ENCODE measurements at places on chromosomes 16 and 17.

- DNase-seq: no peak
Measured at GRCh38 chr17:42900460-42901331, at the start of gene G6PC1. G6PC1 (plus strand) TSS chr17:42900799; CDS start chr17:42900877, 78 bp downstream.

DNA sequence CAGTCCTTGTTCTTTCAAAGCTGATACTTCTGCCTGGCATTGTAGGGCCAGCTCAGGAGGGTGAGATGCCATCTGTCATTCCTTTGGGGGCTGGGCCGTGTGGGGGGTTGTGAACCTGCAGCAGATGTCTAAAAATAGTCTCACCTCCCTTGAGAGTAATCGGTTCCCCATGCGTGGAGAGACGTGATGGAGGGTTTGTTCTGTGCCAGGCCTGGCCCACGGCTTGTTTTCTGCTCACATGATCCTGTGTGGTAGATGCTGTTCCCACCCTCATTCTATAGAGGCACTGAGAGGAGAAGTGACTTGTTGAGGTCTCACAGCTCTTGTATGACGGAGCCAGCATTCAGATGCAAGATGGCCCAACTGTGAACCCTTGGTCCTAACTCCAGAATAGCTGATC, 4.6 kb downstream of the IRF8 start:
- no peak for DNase-seq

- DNase-seq: no peak
Measured at GRCh38 chr17:347309-347899, 5.2 kb downstream of the RPH3AL start.

DNA sequence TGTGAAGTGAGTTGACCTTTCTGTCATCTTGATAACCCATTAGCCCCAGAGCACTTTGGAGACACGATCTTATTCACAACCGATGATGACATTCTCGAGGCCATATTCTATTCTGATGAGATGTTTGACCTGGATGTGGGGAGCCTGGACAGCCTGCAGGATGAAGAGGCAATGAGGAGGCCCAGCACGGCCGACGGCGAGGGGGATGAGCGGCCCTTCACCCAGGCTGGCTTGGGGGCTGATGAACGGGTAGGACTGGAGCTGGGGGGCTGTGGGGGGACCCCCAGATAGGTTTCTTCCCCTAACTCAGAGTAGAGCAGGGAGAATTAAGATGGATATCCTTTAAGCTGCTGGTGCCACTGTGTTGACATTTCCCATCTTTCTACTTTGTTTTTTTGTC, 201.7 kb downstream of the KATNIP start:
- DNase-seq: no peak

GRCh38 chr16:81004646-81005353, 1.9 kb downstream of the CMC2 start:
- no peak for DNase-seq
